LNCaP clone FGC (cell line): ENCODE measurements at places on chromosomes 11 and 22.

DNA sequence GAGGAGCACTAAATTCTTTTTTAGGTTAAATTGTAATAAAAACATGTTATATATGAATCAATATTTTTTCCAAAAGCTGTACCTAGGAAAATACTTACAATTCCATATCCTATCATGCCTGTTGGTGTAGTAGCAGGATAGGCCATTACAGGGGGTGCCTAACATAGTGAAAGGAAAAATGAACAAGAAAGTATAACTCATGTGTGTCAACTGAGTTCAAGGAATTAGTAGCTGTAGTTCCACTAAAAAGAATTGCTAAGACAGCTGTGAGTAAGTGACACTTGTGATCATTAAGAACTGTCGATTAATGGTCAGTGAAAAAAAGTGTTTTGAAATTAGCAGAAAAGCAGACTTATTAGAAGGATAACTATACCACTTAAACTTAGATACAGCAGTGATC is 92.4 kb downstream of the PICALM start:
- DNase-seq, result no peak

GRCh38 chr11:114061681-114062049 is 2.2 kb downstream of the ZBTB16 start:
- DNase-seq, result peak; percentile 49

GRCh38 chr11:2943711-2944118 is 14.5 kb upstream of the PHLDA2 start:
- no peak for DNase-seq

- DNase-seq, result no peak
Measured at GRCh38 chr11:72116019-72116755, 3.7 kb upstream of the ANAPC15 start.

DNA sequence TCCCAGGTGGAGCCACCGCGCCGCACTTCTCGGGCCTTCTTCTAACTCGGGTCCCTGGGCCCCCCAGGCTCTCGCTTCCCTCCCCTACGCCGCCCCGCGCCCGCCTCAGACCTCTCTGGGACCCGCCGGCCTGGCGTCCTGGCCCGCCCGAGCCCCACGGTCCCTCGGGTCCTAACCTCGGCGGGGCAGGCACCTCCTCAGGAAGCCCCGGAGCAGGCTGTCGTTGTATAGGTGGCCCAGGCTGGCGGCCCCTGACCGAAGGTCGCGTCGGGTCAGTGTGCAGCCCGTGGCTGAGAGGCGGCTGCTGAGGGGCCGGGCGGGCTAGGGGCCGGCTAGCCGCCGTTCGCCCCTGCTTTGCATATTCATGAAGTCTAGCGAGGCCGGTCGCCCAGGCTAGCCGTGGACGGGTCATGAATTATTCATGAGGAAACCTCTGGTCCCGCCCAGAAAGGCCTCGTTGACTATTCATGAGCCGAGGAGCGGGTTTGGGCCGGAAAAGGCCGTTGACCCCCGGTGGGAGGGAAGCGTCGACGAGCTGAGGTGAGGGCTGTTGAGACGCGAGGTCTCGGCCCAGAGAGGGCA is at the start of gene HORMAD2:
Gene HORMAD2 (plus strand): TSS at position 513 of the 582 bp plus-strand sequence. CDS start 13,489 bp downstream, outside the sequence.
- DNase-seq, result no peak

DNA sequence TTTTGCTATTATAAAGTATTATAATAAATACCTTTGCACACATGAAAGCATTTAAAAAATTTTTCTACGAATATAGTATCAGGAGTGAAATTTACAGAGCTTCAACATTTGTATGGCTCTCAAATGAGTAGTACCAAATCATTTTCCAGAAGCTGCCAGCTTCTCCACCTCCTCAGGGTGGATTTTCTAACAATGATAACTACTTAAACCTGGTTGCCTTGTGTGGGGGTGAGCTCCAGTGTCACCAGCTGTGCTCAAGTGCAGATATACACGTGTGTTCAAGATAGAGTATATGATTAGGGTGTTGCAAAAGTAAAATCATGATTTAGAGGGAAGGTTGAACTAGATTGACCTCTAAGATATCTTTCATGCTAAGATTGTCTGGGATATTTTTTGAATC is 48.2 kb downstream of the HORMAD2 start:
- DNase-seq, result no peak

DNA sequence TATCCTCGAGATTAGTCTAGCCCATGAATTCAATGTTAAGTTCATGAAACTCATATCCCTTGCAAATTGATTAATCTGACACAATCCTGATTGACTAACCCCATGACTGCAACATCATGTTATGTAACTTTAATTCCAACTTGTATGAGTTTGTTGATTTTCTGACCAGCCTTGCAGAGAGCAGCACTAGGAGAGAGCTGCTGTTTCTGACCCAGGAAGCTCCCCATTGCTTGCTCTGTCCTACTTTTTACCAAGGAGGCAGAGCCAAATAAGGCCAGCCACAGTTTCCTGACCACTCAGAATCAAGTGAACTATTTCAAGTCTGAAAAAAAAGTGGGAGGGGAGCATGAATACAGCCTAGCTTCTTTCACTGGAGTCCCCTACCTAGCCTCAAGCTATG is 13.2 kb downstream of the MPZL3 start:
- no peak for DNase-seq

DNA sequence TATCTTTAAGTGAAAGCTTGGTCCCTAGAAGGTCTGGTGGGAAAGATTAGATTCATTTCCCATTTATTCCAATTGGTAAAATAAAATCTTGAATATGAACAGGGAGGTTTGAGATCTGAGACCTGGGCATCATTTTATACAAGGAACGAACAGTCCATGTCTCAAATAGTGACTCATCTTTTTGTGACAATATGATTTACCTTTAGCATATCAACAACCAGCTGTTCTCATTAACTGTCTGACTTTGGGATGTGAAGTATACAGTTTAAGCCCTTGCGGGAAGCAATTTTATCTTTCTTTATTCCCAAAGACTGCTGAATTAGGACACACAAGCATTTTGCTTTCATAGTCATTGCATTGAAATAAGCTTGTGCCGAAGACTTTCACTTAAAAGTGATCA is 691.6 kb downstream of the ETS1 start:
- DNase-seq, result no peak

DNA sequence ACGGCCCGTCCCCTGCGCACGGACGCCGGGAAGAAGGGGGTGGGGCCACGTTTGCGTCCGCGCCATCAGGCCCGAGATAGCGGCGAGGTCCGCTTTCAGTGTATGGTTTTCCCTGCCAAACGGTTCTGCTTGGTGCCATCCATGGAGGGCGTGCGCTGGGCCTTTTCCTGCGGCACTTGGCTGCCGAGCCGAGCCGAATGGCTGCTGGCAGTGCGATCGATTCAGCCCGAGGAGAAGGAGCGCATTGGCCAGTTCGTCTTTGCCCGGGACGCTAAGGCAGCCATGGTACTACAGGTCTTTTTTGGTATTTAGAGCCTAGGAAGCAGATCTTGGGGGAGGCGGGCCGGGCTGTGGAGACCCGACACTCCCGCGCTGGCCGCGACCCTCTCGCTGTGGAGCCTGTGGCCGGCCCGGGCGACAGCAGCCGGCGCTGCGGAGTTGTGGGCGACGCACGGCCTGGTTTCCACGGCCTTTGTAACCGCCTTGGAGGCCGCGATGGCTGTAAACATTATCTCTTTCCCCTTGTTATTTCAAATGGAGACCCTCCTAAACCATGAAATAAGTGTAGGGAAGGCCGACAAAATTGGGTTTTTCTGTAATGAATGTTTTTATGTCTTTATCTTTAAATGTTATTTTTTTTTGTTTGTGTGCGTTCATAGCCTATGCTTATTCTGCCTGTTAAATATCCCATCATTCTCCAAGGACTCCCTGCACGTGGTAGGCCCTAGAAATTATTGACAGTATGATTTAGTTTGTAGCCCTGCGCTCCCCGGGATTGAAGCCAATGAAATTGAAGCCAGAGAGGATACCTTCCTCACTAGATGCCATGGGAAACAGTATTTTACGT is at the start of gene AASDHPPT:
Gene AASDHPPT (plus strand): TSS at position 54 of the 847 bp plus-strand sequence. CDS start 49 bp downstream, at position 103.
- no peak for DNase-seq

DNA sequence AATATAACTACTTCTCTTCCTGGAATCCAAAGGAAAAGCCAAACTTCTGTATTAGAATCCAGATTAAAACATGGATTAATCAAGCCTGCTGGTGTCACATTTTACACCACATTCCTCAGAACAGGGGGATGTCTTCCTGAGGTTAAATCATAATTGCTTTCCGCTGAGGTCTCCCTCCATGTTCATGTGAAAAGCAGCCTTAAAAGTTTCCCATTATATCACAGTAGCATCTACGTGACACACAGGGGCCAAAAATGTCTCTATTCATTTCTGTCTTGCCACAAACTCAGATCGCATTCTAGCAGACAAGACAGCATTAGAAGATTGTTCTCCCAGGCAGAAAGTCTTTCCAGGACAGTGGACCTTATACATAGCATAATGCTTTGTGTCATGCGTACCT is 788.7 kb downstream of the OPCML start:
- no peak for DNase-seq

DNA sequence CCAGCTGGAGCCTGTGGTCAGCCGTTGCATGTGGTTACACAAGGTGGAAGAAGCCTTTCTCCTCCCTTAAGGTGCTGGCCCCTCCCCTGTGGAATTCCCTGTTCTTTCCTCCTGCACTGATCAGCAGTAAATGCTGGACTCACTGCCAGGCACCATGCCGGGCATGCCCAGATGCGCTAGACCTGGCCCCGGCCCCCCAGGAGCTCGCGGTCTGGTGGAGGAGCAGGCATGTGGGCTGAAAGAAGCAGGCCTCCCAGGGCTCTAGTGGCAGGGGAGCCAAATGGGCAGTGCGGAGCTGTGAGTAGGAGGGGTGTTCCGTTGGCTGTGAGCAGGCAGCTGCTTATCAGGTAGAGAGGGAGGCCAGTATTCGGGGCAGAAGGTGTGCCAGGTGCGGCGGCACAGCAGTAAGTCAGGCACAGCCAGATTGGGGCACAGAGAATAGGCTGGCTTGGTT is 10.2 kb downstream of the DGKZ start:
- no peak for DNase-seq

GRCh38 chr11:109432105-109432504 is 10.1 kb downstream of the C11orf87 start:
- DNase-seq, result no peak

GRCh38 chr11:73288192-73288872 is 16.2 kb downstream of the P2RY6 start:
- no peak for DNase-seq

- DNase-seq, result no peak
Measured at GRCh38 chr11:33868647-33869461, 23.0 kb downstream of the LMO2 start.

DNA sequence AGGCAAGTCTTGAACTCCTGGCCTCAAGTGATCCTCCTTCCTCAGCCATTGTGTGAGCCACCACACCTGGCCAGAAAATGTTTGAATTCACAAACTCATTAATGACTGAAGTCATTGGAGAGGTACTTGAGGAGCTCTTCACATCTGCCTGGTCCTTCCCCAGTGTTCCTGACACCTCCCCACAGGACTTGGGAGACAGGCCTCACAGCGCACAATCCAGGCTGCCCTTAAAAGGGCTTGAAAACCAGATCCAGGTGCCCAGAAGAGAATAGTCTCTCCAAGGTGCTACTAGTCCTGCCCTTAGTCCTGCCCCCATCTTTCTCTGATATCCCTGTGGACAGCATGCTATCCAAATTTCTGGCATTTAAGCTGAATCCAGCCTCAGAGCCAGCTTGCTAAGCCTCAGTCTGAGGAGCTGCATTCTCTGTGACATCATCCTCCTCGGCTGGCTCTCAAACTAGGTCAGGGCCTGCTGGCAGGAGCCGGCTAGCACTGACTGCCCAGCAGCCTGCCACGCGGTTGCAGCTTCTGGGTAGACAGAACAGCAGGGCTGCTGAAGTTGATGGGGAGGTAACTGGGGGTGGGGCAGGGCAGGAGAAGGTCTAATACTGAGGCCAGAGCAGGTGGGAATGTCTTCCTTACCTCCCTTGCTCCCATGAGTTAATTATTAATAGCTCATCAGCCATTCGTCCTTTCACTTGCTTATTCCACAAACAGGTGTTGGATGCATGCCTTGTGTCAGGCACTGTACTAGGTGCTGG is 35.3 kb upstream of the NECTIN1 start:
- DNase-seq, result no peak

- DNase-seq, result no peak
Measured at GRCh38 chr11:94567181-94567670, at the start of gene PIWIL4. Gene PIWIL4 (plus strand): TSS chr11:94567368. CDS start chr11:94567519, 151 bp downstream.

DNA sequence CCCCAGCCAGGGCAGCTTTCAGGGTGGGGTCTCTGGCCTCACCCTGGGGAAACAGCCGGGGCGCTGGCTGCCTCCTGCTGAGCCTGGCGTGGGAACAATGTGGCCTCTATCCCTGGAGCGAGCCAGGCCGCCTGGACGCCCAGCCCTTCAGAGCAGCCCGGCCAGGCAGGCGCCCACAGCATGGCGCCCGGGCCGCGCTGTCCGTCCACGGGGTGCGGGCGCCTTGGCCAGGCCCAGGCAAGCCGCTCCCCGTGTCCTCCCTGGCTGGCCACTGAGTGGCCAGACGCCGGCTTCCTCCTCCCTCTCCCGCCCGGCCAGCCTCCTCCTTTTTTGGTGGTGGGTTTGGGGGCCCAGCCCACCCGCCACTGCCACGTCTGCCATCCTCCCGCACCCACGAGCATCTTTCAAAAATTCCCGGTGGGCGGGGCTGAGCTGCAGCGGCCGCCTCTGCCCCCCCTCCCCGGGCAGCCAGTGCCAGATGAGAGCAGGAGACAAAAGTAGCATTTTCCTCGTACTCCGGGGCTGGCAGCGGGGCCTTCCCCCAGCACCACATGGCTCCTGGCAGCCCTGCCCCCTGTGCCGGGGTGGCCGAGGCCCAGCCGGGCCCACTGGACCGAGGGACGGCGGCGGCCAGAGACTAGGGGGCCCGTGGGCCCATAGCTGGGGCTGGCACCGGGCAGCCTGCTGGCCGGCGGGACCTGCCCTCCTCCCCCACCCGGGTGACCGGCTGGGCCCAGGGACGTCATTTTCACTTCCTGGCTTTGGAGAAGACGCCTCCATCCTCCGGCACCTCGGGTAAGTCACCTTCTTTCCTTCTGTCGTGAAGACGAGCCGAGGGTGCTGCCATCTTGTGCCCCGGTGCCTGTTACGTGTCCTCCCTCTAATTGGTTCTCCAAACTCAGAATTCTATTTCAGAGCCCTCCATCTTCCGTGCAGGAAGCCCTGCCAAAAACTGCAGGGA is 70.2 kb upstream of the PPARA start:
- no peak for DNase-seq

DNA sequence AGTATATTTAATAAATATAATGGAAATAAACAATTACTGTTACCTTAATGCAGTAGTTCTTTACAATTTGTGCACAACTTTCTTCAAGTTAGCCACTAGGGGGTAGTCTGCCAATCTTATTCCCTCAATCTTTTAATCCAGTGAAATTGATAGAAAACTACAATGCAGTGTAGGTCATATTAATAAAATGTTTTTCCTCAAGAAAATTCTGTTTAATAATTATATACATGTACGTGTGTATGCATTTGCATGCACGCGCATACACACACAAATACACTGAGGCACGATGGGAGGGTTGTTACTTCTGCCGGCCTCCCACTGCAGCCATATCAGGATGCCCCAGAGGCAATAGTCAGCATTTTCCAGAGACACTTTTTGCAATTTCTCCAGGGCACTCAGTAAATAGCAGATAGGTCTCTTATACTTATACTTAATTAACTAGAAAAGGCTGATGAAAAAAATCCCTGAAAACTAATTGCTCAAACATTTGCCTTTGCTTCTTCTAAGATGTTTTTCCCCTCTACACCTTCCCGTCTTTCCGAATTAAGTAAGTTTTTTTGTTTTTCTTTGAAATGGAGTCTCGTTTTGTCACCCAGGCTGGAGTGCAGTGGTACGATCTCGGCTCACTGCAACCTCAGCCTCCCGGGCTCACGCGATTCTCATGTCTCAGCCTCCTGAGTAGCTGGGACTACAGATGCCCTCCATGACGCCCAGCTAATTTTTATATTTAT is 3.1 kb downstream of the GAB2 start:
- no peak for DNase-seq
